ENCODE measurements at places on chromosomes 5 and 9.

DNA sequence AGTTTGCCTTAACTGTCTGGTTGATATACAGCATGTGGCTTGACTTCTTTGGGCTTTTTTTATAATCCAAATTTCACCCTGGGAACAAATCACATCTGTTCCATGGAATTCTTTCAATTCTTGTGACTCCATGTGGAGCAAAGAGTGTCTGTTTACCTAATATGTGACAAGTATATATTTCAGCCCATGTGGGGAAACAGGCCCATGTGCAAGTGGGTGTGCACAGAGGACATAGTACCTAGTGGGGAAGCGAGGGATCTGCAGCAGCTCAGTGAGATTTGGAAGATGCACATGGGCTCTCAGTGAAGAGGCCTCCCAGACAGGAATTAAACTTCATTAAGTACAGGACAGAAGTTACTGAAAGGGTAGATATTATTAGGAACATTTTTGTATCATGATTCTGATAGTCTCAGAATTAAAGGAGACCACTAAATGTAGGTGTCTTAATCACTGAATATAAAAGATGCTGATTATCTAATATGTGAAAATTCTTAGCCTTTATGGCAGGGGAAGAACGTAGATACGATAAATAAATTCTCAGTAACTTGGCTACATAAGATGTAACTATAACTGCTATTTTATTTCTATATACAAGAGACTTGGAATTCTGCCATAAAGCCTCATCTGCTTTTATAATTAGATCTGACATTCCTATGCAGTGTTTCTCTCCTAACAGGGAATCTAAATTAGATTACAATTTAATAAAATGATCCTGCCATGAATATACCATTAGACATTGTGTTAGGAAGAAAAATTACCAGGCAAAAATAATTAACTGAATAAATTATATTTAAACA is 181.2 kb downstream of the SLC12A2 start:
- no peak for DNase-seq

DNA sequence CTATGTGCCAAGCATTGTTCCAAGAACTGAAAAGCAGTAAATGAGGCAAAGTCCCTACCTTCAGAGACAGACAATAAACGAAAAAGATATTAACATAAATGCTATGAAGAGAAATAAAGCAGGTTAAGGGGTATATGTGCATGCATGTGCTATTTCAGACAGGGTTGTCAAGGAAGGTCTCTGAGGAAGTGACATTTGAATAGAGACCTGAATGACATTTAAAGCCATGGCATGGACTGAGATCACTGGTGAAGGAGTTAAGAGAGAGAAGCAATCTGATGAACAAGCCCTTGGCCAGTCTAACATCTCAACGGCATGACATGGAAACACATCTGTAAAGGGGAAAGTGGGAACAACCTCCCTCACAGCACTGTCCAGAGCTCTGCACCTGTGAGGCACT is 14.5 kb downstream of the FBXO10 start:
- no peak for DNase-seq

GRCh38 chr9:128082151-128082550 is 14.1 kb downstream of the SLC25A25 start:
- no peak for DNase-seq

- DNase-seq: no peak
Observed at GRCh38 chr5:68223904-68224303, 8.3 kb downstream of the PIK3R1 start.

DNA sequence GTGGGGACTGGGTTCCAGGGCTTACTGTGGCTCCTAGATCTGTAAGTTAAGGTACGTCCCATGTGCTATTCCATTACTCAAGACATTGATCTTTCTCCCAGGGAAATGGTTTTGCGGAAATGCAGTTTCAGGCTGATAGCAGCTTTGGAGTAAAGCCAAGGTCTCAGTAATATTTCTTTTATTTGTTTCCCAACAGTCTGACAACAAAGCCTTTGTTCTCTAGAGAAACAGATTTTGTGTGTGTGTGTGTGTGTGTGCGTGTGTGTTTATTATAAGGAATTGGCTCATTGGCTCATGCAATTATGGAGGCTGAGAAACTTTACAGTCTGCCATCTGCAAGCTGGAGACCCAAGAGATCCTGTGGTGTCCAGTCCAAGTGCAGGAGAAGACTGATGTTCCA is 12.1 kb upstream of the POC5 start:
- DNase-seq: no peak

DNA sequence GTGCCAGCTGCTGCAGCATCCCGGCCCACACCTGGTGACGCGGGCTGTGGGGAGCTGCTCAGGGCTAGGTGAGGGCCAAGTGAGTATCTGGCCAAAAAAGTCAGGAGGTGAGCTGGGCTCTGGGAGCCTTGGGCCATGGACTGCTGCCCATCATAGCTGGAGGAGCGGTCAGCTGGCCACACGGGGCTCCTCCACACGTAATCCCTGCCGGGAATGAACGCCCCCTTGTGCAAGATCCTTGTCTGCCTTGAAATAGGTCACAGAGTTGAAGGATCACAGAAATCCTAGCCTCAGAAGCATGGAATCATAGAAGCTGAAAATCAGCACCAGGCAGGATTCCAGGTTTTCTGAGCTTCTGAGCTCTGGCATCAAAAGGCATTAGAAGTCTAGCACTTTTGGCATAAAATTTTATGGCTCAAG is 16.8 kb upstream of the COL27A1 start:
- no peak for DNase-seq

DNA sequence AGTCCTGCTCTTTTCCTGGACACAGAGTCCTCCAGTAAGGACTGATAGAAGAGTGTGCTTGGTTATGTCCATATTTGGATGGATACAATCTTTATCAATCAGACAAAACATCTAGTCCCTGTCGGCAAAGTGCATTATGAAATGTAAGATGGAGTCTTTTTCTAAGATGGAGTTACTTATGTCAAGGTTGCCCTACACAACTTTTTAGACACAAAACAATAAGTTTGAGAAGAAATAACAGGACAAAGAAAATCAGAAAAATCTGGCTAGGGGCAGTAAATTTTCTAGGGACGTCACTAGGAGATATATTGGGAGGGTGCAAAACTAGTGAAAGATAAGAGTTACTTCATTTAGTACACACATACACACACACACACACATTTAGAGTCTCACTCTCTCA is 23.3 kb upstream of the SUB1 start:
- no peak for DNase-seq

DNA sequence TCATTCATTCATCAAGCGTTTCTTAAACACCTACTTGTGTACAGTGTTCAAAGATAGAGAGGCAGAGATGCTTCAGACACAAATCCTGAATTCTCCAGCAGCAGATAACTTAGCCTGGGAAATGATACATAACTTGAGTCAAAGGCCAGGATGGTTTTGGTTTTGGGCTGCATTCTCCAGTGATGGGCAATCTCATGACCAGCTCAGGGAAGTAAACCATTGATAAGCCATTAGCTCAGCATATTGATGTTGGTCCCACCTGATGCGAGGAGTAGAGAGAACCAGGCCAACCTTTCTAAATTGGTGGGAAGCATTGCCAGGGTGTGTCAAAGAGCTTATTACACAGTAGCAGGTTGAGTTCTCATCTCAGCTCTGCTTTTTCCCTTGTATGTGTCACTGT is 53.0 kb downstream of the SH3RF2 start:
- no peak for DNase-seq

GRCh38 chr9:80437091-80437640 is 865.4 kb downstream of the TLE4 start:
- no peak for DNase-seq

GRCh38 chr5:133995341-133995740 is 9.4 kb downstream of the VDAC1 start:
- no peak for DNase-seq

GRCh38 chr5:88722546-88723073 is 160.4 kb downstream of the MEF2C start:
- DNase-seq: no peak

- DNase-seq: peak; percentile 46
Observed at GRCh38 chr5:158875272-158875679, 224.4 kb downstream of the EBF1 start.

DNA sequence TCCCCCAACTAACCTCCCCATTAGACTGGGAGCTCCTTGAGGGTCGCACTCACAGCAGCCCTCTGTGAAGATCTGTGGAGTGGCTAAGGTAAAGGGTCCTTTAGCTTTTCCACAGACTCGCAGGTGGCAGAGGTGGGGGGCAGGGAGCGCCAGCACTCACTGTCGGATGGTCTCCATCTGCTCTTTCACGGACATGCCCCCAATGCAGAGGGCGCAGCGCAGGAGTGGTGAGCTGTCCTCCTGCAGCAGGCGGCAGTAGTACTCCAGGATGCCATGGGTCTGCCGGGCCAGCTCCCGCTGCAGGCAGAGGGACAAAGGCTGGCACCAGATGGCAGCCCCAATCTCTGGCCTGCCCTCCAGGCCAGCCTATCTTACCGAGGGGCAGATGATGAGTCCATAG is 2.2 kb downstream of the DDX41 start:
- no peak for DNase-seq

DNA sequence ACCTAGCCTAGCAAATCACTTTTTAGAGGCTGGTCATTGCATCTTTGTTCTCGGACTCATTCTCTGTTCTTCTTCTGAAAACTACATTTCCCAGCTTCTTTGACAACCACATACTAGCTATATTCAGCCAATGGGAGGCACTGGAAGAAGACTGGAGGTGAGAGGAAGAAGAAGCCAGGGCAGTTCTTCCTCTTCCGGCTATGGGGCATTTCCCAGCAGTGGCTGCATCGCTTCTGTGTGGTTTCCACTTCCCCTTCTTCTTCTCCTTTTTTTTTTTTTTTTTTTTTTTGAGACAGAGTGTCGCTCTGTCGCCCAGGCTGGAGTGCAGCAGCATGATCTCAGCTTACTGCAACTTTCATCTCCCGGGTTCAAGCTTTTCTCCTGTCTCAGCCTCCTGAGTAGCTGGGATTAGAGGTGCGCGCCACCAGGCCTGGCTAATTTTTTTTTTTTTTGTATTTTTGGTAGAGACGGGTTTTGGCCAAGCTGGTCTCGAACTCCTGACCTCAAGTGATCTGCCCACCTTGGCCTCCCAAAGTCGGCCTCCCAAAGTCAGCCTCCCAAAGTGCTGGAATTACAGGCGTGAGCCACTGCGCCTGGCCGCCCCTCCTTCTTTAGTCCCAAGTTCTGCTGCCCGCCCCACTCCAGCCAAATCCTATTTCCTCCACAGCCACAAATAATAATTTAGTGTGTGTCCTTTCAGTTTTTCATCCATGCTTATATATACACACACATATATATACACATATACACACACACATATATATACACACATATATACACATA is 6.9 kb upstream of the UBAP1 start:
- peak; percentile 51 for DNase-seq

DNA sequence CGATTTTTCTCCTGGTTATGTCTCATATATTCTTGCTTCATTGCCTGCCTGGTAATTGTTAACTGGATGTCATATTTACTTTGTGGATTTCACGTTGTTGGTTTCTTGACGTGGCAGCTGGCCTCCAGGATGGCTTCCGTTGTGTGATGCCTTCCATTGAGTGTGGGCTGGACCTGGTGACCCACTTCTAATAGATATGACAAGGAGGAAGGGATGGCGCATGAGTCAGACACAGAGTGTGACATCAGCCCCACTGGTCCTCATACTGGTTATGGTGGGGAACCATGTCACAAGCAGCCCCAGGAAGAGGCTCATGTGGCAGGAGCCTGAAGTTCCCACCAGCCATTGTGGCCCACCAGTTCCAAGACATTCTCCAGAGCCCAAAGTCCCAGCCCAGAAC is 6.4 kb upstream of the PAEP start:
- DNase-seq: no peak

DNA sequence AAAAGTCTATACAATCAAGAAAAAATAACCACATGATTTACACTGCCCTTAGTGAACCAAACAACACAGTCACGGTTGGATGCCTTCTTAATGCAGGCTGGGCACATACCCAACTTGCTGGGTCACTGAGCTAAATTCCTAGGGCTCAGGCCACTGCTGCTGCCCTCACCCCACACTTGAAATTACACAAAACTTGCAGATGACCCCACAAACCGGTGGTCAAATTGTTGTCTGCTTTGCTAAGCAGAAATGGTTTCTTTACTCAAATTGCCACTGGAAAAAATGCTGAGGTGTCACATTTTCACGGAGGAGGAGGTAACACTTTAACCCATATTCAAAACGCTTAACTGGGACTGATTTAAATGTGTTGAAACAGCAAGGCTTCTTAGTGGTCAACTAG is 62.4 kb downstream of the HMHB1 start:
- DNase-seq: no peak

DNA sequence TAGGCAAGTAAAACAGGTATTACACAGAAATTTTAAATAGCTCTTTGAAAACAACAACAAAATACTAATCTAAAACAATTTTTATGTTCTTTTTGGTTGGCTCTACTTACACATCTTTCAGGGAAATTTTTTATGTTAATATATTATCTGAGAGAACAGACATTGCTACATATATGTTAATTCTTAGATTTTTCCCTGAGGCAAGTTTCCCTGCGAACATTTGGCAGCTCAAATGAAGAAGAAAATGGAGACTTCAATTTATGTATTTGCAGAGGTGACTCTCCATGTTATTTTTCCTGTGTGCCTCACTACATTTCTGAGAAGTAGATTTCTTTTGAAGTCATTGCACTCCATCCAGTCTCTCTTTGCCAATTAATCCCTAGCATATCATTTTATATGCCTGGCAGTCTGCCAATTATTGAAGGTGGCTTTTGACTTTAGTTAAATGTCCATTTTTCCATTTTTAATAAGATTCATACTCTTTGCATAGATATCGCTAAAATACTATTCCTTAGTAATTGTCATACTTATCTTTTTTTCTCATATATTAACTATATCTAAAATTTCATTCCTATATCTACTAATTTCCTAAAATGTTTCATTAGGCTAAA is 908.2 kb upstream of the CDH10 start:
- DNase-seq: no peak

DNA sequence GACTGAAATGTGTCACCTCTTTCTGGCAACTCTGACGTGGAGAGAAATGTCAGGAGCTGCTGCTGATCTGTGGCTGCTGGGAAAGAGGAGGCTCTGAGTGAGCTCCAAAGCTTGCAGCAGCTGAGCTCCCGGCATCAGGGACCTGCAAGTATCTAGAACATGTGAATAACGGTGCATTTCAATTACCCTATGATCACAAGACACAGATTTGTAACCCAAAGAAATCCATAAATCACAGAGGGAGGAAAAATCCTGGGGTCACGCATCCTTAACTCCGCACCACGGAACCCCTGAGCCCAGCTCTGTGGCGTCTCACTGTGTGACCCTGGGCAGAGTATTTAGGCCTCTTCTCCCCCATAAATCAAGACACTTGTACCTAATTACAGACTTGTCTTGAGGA is 139.8 kb downstream of the IRX2 start:
- DNase-seq: no peak

GRCh38 chr5:140038373-140038957 is 4.6 kb downstream of the NRG2 start:
- no peak for DNase-seq

All from GM06990 (cell line).